Esophagus muscularis mucosa (tissue), 4 donors: ENCODE measurements at places on chromosomes 5 and 9. TPM values are rescaled to one million over a fixed set of nuclear protein-coding genes. Genes with fewer than 3 reads are reported as not detected.

GRCh38 chr5:147690595-147690994 lies 91.9 kb downstream of the JAKMIP2 start:
- DNase-seq, result no peak

- no peak for DNase-seq
These were observed 277.9 kb upstream of the CDH9 start for GRCh38 chr5:27316271-27316650.

GRCh38 chr5:165521816-165522610 lies 2016.6 kb downstream of the MAT2B start:
- DNase-seq, result no peak

DNA sequence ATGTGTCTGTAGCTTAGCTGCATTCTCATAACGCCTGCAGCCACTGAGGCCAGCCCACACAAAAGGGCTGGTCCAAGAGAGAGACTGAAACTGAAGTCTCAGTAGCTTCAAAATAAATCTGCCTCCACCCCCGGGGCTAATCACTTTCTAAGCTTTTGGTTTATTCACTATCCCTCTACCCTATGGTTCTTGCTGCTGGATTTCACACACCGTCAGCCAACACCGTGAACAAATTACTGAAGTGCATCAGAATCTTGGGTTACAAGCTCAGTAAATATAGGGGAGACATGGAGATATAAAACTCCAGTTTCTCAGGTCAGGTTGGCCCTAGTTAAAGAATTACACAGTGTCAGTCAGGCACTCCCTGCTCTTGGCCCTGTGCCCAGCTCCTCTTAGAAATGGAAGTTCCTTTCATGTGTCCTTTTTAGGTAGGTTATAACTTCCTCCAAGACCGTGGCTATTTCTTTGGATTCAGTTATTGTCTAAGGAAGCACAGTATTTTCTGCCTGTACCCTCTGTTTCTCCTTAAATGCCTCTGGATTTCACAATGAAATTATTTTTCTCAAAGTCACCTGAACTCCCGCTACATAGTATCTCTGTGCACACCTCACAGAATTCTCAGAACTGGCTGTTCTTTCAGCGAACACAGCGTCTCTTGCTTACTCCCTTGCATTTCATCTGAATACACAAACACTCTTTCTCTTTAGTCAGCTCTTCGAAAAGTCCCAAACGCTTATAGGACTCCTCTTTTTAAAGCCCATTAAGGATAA lies 112.5 kb downstream of the FAM174A start:
- DNase-seq, result no peak

DNA sequence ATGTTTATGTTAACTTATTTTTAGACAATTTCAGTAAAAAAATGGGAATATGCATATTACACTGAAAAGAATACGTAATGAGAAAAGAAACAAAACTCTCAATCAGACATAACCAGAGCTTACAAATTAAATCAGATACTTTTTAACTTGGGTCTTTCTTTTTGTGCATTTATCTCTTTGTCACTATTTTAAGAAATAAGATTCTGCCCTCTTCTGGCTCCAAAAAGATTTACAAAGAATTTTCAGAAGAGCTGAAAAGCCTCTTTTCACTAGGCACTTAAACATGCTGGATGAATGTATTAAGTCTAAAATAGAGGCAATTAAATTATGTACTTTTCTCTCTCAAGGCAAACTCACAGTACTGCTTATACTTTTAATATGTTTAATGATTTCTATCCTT lies 55.5 kb downstream of the CEP120 start:
- DNase-seq, result no peak

DNA sequence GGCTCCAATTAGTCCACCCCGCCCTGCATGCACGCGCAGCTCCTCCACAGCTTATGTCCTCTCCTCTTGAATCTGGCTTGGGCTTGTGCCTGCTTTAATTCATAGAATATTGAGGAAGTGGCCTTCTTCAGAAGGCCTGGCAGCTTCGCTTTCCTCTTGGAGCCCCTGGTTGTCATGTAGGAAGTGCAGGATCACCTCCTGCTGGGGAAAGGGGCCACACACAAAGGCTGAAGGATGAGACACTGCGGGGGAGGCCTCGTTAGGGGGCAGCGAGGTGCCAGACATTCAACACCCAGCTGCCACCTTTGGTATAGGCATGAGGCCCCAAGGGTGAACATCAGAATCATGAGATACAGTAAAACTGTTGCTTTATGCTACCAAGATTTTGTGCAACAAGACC lies 2.7 kb upstream of the CNOT6 start:
- no peak for DNase-seq

DNA sequence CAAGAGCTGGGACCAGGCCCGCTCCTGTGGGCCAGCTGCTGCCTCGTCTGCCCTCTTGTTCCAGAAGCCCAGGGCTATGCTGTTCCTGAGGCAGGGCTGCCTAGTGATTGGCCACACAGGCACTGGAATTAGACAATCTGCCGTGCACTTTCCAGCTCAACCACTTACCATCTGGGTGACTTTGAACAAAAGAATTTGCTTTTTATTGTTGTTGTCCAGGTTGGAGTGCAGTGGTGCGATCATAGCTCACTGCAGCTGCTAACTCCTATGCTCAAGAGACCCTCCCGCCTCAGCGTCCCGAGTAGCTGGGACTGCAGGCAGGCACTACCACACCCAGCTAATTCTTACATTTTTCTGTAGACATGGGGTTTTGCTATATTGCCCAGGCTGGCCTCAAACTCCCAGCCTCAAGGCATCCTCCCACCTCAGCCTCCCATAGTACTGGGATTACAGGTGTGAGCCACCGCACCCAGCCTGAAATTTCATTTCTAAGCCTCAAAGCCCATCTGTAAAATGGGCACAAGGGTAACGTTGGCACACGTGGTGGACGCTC lies 1.2 kb upstream of the NEK6 start:
- no peak for DNase-seq

- peak; percentile 79 for DNase-seq
These were observed 72.8 kb downstream of the SNCAIP start for GRCh38 chr5:122384739-122385235.

The EGR1 gene
- total RNA-seq, result 138 TPM

GRCh38 chr5:168724227-168724626 lies 145.1 kb upstream of the PANK3 start:
- no peak for DNase-seq

The LMBRD2 gene
- 11.9 TPM for total RNA-seq

DNA sequence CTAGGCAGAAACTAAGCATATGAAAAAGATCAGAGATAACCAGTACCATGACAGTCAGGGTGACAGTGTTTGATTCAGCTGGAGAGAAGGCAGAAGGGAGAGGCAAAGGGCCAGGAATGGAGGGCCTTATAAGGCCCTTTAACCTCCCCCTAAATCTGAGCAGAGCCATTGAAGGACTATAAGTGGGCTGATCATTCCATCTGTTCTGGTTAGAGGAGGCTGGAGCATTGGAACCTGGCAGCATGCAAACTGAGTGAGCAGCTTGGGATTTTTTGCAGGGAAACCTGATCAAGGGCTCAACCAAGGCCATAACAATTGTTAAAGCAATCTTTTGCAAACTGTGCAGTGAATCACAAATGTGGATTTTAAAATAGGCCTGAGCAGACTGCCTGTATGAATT lies 174.5 kb upstream of the DAP start:
- peak; percentile 68 for DNase-seq

The ACSL6 gene
- total RNA-seq, result 2.1 TPM

- no peak for DNase-seq
These were observed 303.6 kb upstream of the ZNF608 start for GRCh38 chr5:125049721-125050702.

- DNase-seq, result no peak
These were observed 91.3 kb downstream of the CAMSAP1 start for GRCh38 chr9:135815830-135816650.

- DNase-seq, result no peak
These were observed 312.1 kb downstream of the TMEM232 start for GRCh38 chr5:110414360-110414759.

The FAM114A2 gene
- 20.5 TPM for total RNA-seq
